ENCODE measurements at places on chromosomes 1 and 21. TPM values are rescaled to one million over a fixed set of nuclear protein-coding genes. Genes with fewer than 3 reads are reported as not detected.

Gene TAS1R3
- total RNA-seq = 0.14 TPM

Gene PTPRC
- 475 TPM for total RNA-seq

Gene GABRD
- not detected for total RNA-seq

Gene WNT3A
- not detected for total RNA-seq

- no peak for DNase-seq
Measured at GRCh38 chr1:18637511-18637960, 6.9 kb downstream of the PAX7 start.

GRCh38 chr1:1287288-1288110 lies 7.3 kb downstream of the SCNN1D start:
- no peak for DNase-seq

DNA sequence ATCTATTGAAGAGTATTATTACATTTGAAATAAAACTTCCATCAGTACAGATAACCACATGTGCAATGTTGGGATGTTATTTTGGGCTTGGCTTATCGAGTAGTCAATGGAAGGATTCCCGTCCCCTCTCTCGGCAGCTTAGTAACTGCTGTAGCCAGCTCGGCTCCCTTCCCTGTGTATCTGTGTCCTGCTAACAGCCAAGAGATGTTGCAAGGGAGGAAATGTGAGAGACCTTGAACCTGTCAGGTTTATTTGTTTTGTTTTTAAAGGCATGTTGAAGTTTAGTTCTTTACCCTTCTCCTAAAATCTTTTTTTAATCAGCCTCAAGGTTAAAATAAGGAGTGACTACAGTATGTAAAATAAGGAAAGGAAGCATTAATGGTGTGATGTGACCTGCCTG lies 13.6 kb upstream of the TARS2 start:
- no peak for DNase-seq

DNA sequence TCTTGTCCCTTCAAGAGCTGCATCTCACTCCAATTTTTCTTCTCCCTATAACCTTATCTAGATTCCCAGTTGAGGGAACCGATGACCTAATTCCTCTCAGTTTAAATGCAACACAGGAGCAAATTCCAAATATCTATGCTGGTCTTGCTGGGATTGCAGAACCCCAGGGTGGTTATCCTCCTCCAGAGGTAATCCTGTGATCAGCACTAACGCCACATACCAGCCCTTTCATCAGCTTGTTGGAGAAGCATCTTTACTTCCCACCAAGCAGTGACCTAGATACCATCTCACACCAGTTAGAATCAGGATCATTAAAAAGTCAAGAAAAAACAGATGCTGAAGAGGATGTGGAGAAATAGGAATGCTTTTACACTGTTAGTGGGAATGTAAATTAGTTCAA lies 52.4 kb downstream of the SAMSN1 start:
- DNase-seq = no peak

- peak; percentile 16 for DNase-seq
Measured at GRCh38 chr21:43306911-43307676, 119.8 kb downstream of the SIK1 start.

- no peak for DNase-seq
Measured at GRCh38 chr1:94225845-94226244, 11.5 kb downstream of the ARHGAP29 start.

- DNase-seq = peak; percentile 24
Measured at GRCh38 chr1:11143907-11144306, 44.2 kb upstream of the EXOSC10 start.

DNA sequence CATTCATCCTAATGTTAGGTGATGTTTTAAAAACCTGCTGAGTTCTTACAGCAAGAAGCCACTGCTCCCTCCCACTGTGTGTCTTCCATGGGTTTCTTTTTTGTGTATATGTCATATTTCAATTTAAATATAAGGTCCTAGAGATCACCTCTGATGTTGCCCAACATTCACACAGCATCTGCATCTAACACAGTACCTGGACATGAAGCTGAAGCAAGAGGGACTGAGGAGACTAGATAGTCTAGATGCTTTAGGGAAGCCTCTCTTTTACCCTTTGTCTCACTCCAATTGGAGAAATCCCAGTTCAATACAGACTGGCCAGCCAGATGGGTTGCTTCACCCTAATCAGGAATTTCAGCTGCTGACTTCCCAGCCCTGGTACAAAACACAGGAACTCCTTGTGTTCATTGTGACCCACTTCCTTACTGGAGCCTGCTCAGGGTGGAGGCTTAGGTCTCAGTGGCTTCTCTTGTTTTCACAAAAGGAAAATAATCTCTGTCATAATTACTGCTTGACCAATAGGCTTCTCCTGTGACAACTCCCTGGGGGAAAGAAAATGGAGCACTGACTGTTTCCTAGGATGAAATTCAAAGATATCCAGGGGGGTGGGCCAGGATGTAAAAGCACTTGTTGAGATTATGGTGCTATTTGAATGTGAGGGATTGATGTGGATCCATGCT lies 17.3 kb downstream of the BTG2 start:
- DNase-seq = no peak

GRCh38 chr1:218748071-218748470 lies 402.9 kb downstream of the TGFB2 start:
- DNase-seq = no peak

DNA sequence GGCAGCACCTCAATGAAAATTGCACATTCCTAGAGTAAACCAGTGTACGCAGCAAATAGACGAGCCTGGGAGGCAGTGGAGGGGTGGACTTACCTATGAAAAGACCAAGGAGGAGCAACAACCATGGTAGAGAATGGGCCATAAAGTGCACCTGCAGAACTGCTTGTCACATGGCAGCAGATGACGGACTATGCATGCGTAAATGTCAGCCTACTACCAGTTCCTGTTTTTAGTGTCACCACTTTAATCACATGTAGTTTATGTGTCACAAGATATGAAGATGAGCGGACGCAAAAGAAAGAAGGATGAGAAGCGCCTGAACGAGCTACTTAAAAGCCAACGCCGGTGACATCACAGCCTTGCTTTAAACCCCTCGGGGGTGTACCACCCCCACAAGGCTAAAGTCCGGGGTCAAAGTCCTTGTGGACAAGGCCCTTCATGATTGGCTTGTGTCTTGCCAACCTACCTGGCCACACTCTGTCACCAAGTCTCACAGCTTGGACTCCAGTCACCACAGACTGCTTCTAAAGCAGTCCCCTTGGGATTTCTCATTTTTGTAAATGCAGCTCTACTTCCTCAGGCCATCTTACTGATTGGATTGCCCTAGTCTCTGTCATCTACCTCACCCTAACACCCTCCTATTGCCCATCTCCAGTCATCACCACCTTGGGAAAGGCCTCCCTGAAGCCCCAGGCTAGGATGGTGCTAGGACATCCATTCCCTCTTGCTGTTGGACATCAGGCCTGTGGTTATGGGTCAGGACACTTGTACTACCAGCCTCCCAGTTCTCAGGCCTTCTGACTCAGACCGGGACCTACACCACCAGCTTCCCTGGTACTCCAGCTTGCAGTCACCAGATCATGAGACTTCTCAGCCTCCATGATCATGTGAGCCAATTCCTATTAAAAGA lies 6.0 kb upstream of the LY9 start:
- no peak for DNase-seq

GRCh38 chr21:23968722-23969647 lies 1638.3 kb downstream of the MRPL39 start:
- DNase-seq = peak; percentile 88

- DNase-seq = no peak
Measured at GRCh38 chr1:18058981-18059605, 48.5 kb upstream of the IGSF21 start.

DNA sequence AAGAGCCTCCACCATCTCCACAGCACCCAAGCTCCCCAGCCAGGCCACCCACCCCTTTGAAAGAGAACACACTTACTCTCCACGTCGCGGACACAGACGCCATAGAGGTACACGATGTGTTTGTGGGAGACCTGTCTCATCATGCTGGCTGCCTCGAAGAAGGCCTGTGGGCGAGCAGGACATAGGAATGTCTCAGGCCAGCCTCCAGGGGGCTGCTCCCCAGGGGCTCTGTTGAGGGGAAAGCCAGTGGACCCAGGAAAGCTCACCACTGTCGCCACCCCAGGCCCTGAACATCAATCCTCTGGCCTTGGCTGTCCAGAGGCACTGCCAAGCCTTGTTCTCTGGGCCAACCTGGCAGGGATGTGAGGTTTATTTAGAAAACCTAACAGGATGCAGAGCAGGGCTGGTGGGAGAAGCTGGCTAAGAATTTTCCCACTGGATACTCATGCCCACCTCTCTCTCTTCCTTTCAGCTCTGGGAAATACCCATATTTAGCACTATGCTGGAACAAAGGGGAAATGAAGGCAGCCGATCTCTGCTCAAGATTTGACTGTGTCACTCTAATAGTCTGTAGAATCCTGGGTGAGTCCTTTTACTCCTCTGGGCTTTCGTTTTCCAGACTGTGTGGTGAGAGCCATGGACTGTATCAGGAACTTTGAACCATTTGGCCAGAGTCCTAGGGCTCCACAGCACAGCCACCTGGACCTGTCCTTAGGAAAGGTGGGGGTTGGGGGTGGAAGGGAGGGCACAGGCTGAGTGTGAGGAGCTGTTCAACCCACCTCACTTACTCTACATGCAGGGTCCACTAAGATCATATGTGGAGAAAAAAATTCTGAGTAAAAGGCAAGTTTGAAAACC lies 101.9 kb downstream of the RAVER2 start:
- no peak for DNase-seq

DNA sequence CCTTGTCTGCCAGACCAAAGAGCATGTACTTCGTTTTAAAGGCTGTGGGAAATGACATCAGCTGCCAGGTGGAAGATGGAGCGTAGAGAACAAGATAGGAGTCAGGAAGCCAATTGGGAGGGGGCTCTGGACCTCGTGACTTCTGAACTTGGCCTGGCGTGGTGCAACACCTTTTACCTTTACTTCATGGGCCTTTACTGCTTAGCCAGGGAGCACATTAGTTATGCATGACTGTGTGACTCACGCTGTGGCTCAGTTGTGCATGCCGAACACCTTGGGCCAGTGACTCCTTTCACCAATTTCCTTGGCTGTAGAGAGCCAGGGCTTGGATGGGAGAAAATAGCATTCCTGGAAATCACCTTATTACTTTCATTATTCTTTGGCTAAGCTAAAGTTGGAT lies 7.2 kb downstream of the XCL1 start:
- no peak for DNase-seq

DNA sequence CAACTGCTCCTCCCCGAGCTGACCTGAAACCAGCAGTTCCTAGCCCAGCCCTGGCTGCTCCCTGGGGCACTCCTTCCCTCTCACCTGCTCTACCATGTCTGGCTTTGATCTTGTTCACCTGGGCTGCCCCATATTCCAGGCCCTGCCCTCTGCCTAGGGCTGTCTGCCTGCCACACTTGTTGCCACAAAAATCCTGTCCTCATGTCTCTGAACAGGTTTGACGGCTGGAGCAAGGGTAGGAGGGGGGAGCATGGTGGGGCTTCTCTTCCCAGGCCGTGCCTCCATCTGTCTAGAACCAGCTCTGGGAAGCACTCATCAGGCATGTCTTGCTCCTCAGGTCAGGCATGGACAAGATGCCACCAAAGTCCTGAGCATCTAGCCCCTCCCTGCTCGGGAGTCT lies 44.3 kb upstream of the WNT2B start:
- DNase-seq = no peak

- no peak for DNase-seq
Measured at GRCh38 chr21:16554503-16554902, 824.7 kb downstream of the USP25 start.

GRCh38 chr1:154445040-154445472 lies 39.9 kb downstream of the IL6R start:
- DNase-seq = peak; percentile 64

GRCh38 chr1:151972542-151973248 lies 21.0 kb downstream of the S100A10 start:
- peak; percentile 65 for DNase-seq

Data from activated CD8-positive, alpha-beta T cell treated with anti-CD3 and anti-CD28 coated beads for 36 hours (primary cell).